ENCODE measurements at places on chromosomes 16 and 17.

GRCh38 chr17:41498276-41498675, 7.1 kb downstream of the KRT13 start:
- H3K36me3 ChIP-seq = no peaks in the 10 kb centered on the region
- no peak overlapping the region for H3K27ac ChIP-seq
- no peak for DNase-seq
- H3K4me1 ChIP-seq = peaks cover 12% of the 10 kb centered on the region
- no peaks in the 10 kb centered on the region for H3K27me3 ChIP-seq
- no peak overlapping the region for H3K4me3 ChIP-seq

DNA sequence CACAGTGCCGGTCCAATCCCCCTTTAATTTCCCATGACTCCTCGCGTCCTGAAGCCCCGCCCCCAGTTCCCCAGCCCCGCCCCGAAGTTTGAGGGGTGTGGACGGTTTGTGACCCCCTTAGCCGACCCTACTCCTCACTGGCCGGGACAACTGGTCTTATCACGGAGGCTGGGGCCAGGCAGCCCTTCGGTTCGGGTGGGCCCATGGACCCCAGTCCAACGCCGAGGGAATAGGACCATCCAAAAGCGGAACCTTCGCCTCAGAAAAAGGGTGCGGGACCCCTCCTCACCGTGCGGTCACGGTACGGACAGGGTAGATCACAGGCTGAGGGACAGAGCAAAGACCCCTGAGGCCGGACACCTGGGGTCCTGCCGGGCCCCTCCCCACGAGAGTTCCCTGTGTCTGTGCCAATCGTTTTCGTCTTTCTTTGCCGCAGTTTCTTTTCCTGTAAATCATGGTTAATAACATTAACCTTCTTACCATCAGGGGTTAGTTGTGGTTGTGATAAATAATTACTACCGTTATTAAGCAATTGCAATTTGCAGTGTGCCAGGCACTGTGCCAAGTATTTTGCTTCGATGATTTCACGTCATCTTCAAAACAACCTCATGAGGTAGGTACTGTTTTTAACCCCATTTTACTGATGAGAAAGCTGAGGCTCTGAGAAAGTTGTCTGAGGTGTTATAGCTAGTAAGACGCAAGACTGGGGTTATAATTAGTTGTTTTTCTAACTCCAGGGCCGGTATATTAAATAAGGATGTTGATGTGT, 543 bp downstream of the TMUB2 start:
- H3K36me3 ChIP-seq = no peaks in the 10 kb centered on the region
- H3K4me1 ChIP-seq = peaks cover 27% of the 10 kb centered on the region
- H3K4me3 ChIP-seq = peak overlapping the region; percentile 79
- peak; percentile 74 for DNase-seq
- H3K27ac ChIP-seq = peak overlapping the region; percentile 28

GRCh38 chr17:78640700-78641099, 63.5 kb upstream of the DNAH17 start:
- no peaks in the 10 kb centered on the region for H3K27me3 ChIP-seq
- no peaks in the 10 kb centered on the region for H3K4me1 ChIP-seq
- no peak overlapping the region for H3K4me3 ChIP-seq
- H3K36me3 ChIP-seq = no peaks in the 10 kb centered on the region

DNA sequence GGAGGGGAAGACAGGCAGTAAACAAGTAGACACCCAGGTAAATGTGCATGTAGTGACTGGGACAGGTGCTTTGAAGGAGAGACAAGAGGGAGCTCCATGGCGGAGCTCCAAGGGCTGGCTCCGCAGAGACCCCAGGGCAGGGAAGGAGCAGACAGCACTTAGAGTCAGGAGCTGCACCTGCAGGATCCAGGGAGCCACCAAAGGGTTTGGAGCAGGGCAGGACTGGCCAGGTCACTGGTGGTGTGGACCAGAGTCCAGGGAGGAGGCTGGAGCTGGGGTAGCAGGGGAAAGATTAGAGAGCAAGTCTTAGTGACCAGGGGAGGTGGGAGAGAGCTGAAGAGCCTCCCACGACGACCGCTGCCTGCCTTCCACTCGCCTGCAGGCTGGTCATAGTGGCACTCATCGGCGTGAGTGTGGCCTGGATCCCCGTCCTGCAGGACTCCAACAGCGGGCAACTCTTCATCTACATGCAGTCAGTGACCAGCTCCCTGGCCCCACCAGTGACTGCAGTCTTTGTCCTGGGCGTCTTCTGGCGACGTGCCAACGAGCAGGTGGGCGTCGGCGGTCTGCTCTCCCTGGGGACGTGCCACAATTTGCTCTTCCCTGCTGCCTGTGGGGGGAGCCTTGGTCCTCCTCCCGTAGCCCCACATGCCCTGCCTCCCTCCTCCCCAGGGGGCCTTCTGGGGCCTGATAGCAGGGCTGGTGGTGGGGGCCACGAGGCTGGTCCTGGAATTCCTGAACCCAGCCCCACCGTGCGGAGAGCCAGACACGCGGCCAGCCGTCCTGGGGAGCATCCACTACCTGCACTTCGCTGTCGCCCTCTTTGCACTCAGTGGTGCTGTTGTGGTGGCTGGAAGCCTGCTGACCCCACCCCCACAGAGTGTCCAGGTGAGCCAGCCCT, 14.7 kb upstream of the FAM83G start:
- H3K27ac ChIP-seq = no peak overlapping the region
- no peaks in the 10 kb centered on the region for H3K27me3 ChIP-seq
- H3K36me3 ChIP-seq = no peaks in the 10 kb centered on the region
- no peak overlapping the region for H3K4me3 ChIP-seq

DNA sequence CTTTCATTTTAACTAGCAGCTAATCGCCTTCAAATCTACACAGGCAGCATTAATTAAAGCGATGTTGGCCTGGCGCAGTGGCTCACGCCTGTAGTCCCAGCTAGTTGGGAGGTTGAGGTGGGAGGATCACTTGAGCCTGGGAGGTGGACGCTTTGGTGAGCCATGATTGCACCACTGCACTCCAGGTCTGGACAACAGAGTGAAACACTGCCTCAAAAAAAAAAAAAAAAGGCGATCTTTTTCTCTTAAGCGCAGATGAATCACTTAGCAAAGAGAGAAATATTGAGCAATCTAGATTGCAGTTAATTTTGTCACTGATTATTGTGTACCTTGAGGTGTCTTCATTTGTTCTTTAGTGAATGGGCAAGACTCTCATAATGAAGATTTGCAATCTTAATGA, 12.4 kb downstream of the SNTB2 start:
- no peak for DNase-seq
- H3K27ac ChIP-seq = no peak overlapping the region
- no peak overlapping the region for H3K4me3 ChIP-seq
- no peaks in the 10 kb centered on the region for H3K36me3 ChIP-seq

GRCh38 chr17:48760411-48760810, 31.9 kb upstream of the HOXB13 start:
- DNase-seq = no peak
- peaks cover 3% of the 10 kb centered on the region for H3K4me1 ChIP-seq
- H3K27ac ChIP-seq = no peak overlapping the region
- peaks cover 96% of the 10 kb centered on the region for H3K27me3 ChIP-seq
- no peak overlapping the region for H3K4me3 ChIP-seq

- DNase-seq = peak; percentile 63
- no peak within 1 kb of the TSS for H3K27ac ChIP-seq
- peak within 1 kb of the TSS; percentile 67 for H3K4me3 ChIP-seq
- H3K4me1 ChIP-seq = peaks cover 7% of the 10 kb centered on the region
- H3K36me3 ChIP-seq = no peaks in the 10 kb centered on the region
- H3K27me3 ChIP-seq = peaks cover 32% of the 10 kb centered on the region
Measured at GRCh38 chr17:31391496-31391949, at the start of gene RAB11FIP4. RAB11FIP4 (plus strand) TSS chr17:31391675; CDS start chr17:31391853, 178 bp downstream.

DNA sequence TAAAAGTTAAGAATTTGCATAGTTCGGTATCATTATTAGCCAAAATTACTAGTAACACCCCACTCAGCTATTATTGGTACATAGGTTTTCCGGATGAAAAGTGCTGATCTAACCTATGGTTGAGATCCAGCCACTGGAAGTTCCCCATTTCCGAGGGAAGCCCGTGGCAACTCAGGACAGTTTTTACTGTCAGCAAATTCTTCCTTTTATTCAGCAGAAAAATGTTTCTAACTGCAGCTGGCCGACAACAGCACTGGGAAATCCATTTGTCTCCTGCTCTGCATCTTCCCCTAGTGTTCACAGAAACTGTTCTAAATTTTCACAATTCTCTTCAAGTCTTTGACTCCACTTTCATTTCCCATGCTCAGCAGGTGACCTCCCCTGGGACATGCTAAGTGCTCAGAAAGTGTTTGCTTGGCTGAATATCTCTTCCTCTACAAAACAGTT, 15.5 kb upstream of the MMD start:
- peaks cover 4% of the 10 kb centered on the region for H3K4me1 ChIP-seq
- H3K4me3 ChIP-seq = no peak overlapping the region
- no peak for DNase-seq
- H3K27me3 ChIP-seq = no peaks in the 10 kb centered on the region

DNA sequence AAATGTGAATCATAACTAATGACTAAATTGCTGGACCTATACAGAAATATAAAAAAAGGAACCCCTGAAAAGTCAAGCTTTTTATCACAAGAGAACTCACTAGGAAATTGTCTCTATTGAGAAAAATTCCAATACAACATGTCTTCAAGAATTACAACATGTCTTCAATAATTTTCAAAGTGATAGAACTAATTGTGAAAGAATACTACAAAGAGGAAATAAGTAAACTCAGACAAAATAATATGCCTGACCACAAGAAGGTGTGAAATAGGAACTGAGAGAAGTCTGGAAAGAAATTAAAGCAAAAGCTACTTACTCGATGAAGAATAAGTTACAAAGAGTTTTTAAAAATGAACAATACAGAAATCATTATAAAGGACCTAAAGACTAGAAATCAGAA, 29.9 kb upstream of the OR1G1 start:
- no peaks in the 10 kb centered on the region for H3K27me3 ChIP-seq
- peaks cover 11% of the 10 kb centered on the region for H3K4me1 ChIP-seq
- no peaks in the 10 kb centered on the region for H3K36me3 ChIP-seq
- no peak overlapping the region for H3K27ac ChIP-seq
- no peak overlapping the region for H3K4me3 ChIP-seq

DNA sequence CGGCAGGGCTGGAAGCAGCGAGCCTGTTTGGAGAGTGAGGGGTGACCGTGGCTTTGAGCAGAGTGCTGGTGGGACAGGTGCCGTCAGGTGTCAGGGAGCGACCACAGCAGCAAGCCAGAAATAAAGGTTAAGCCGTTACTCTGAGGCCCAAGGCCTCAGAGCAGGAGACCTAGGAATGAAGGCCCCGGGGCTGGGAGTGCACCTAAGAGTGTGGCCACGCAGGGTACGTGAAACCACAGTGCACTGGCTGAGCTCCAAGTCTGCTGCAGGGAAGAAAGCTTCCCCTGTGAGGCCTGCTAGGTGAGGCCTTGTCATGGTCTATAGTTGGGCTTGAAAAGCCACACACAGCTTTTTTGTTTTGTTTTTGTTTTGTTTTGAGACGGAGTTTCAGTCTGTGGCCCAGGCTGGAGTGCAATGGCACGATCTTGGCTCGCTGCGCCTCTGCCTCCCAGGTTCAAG, 8.7 kb downstream of the CLUAP1 start:
- no peaks in the 10 kb centered on the region for H3K27me3 ChIP-seq
- no peak for DNase-seq
- H3K4me3 ChIP-seq = no peak overlapping the region
- no peaks in the 10 kb centered on the region for H3K4me1 ChIP-seq
- H3K36me3 ChIP-seq = no peaks in the 10 kb centered on the region

DNA sequence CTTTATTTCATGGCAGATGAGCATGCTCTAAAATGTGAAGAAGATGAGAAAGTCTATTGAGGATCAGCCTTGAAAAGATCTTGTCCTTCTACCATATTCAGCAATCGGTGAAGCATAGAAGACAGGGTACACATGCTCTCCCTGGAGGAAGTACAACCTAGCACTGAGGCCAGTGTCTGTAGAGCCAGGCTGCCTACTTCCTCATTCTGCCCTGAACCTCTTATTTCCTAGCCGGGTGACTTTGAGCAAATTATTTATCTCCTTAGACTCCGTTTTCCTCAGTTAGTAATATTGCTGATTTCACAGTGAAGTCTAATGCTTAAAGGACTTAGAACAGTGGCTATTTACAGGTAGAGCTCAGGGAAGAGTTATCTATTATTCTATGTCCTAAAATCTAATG, 58.4 kb downstream of the TMEM100 start:
- no peaks in the 10 kb centered on the region for H3K36me3 ChIP-seq
- H3K27me3 ChIP-seq = no peaks in the 10 kb centered on the region
- no peak overlapping the region for H3K27ac ChIP-seq

DNA sequence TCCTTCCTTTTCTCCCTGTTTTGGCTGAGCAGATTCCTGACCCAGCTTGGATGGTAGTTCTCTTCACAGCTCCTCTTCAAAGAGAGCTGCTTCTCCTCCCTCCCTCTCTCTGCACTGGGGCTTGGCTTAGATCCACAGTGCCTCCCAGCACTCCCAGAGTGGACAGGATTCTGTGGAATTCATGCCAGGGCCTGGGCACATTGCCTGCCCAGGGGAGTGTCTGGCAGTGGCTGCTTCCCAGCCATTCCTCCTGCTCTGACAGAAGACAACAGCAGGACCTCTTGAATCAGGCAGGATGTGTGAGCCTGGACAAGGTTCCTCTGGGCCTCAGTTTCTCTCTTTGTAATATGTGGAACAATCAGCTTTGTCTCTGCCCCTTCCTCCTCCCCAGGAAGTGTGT, 4.5 kb upstream of the MMP28 start:
- H3K27ac ChIP-seq = no peak overlapping the region
- no peak overlapping the region for H3K4me3 ChIP-seq
- DNase-seq = no peak
- H3K4me1 ChIP-seq = no peaks in the 10 kb centered on the region

DNA sequence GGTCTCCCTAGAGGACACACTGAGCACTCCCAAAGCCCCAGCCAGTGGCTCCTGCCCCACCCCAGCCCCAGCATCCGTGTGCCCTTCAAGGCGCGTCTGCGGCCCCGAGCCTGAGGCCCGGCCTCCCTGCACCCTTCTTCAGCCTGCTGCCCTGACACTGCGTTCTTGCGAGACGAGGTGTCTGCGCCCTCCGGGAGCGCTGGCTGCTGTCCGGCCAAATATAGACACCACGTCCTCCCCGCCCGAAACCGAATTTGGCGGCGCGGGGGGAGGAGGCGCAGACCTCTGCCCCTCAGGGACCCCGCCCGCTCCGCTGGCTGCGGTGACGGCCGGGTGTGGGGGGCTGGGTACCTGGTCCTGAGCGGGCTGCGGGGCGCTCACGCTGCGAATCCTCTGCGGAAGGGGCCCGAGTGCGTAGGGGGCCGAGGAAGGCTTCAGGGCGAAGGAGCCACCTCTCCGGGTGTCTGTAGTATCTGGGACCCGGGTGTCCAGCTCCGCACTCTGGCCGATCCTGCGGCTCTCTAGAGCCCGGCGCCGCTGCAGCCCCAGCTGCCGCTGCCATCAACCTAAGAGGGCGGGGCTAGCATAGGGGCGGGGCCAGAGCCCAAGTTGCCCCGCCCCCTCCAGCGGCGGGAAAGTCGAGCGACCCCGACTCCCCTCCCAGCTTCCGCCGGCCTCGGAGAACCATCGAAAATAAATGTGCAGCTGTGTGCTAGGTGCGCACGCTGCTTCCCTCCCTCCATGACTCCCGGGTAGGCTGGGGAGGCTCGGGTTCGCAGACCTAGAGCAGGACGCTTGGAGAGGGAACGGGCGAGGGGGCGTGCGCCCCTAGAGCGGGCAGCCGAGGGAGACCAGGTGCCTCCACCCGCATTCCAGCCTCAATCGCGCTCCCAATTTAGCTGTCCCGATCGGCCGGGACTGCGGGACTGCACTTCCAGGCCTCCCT, at the start of gene CORO6:
TSS of gene CORO6 (minus strand) at position 576 of the 946 bp plus-strand sequence. CDS start 1,491 bp downstream, outside the sequence.
- DNase-seq = peak; percentile 85
- peak within 1 kb of the TSS; percentile 89 for H3K4me3 ChIP-seq
- peaks cover 22% of the 10 kb centered on the region for H3K4me1 ChIP-seq
- no peaks in the 10 kb centered on the region for H3K36me3 ChIP-seq
- H3K27me3 ChIP-seq = peaks cover 60% of the 10 kb centered on the region

Measured in GM23338 (cell line).